ENCODE measurements at places on chromosomes 7 and 10.

DNA sequence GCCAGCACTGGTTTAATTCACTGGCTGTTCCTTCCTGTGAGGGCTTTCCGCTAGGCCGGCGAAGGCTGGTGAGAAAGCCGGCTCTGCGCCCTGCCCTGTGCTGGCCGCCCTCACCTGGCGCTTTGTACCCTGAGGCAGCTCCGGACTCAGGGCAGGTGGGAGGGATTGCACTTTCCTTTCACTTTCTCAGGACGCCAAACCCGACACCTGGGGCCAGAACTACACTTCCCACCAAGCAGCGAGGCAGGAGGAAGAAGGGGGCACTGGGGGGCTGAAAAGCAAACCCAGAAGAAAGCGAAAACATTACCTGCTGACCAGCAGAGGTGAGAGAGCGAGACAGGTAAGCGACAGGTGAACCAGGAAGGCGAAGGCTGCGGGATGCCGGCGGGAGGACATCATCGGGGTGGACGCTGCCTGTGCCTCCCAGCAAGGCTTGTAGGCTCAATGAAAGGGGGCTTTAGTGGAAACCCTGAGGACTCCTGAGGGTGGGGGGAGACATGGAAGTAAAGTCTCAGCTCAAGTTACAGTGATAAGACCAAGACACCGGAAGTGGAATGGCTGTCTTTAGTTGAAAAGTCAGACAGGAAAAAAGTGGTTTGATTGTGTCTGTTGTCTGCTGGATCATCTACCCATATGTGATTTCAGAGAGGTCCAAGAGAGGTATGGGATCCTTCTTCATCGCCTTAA lies at the start of gene RAB19:
RAB19 (plus strand) TSS at position 181 of the 687 bp plus-strand sequence. CDS start 3,589 bp downstream, outside the sequence.
- DNase-seq: peak; percentile 44

DNA sequence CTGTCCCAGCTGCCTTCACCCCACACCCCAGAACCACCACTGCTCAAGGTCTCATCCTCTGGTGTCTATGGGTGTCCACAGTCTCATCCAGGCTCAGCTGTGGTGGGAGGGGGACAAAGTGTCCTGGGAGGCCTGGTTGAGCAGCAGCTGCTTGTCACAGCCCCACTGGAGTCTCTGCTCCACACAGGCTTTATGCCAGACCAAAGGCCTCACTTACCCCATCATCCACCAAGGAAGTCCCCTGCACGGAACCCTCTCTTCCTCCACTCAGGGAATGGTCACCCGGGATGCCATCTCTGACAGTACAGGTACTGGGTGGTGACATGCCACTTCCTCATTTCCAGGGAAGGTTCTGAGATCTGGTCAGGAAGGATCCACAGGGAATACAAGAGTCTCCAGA lies 925.4 kb upstream of the ZNF722 start:
- no peak for DNase-seq

GRCh38 chr10:121058082-121058481 lies 206.9 kb downstream of the WDR11 start:
- no peak for DNase-seq

GRCh38 chr7:145732521-145732920 lies 384.1 kb upstream of the CNTNAP2 start:
- no peak for DNase-seq

DNA sequence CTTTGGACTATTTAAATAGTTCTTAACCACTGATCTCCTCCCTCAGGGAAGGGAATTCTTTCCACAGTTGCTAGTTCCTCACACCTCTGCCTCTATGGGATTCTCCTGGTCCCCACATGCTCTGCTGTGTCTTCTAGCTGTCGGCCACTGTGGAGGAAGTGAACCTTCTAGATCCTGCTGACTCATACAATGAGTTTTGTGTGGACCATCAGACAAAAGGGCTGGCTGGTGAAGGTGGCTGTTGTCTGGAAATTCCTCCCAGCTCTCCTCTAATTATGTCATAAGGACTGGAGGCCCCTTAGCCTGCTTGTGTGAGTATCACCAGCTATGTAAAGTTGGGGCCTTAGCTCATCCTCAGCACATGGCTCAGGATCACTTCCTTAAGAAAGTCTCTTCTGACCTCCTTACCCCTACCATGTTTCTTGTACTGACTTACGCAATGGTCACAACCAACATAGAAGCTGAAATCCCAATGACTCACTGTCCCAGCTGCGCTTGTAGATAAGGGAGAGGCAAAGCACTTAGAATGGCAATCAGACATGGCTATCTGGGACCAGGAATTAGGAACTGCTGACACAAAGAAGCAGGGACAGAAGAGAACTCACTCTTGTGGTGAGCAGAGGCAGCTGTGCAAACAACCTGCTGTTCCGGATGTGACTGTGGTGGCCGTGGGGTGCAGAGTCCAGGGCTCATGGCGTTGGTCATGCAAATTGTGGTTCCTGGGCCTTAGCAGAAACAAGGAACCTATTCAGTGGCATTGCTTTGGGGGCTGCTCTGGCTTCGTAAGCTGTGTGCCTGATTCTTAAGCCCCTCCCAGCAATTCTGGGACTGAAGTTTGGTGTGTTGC lies 2.5 kb upstream of the MACC1 start:
- no peak for DNase-seq

DNA sequence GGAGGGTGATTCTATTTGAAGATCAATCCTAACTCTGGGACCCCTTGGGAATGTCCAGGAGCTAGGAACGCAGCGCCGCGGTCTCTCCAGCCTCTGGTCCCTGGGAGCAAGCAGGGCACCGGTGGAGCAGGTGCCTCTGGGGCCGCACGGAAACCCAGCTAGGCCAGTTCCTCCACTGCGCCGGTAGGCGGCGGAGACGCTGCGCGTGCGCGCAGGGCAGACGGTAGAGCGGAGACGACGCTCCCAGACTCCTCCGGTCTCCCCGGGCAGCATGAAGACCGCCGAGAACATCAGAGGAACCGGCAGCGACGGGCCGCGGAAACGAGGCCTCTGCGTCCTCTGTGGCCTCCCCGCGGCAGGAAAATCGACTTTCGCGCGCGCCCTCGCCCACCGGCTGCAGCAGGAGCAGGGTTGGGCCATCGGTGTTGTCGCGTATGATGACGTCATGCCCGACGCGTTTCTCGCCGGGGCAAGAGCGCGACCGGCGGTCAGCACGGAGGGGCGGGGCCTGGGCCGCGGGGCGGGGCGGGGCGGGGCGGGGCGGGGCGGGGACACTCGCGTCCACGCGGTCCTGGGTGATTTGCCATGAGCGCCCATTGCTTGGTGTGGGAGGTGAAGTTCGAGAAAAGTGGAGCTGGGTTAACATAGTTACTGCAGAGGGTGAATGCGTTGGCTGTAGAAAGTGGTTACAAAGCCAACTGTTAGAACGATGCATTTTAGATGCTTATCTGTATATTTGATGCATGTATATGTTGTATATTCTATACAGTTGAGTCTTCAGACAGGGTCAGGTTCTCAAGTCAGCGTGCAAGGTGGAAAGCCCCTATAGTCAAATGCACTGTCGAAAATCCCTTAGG lies at the start of gene PSTK:
PSTK (plus strand) TSS at position 193 of the 857 bp plus-strand sequence; CDS start at position 272, 79 bp downstream.
- DNase-seq: peak; percentile 97

DNA sequence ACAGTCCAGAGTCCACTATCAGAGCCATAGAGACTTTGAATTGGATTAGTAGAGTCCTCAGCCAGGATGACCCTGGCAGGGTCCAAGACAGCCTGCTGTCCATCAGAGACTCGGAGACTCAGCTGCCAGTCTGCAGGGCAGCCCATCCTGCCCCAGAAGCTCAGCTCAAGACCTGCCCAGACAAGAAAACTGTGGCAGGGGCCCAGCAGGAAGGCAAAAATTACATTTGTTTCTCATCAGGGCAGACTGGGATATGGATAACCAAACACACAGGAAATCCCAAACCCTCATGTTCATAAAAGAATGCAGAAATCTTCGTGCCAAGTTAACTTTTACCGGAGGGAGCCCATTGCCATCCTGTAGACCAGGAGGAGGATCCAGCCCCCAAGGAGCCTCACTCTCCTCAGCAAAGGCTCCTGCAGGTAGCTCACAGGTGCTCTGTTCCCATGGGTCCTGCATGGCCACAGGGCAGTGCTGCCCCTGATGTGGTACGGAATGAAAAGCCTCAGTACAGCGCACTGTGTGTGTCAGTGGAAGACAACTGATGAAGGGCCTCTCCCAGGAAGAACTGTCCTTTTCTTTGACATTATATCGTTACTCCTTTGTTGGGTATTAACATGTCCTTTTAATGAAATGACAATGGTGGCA lies 222.2 kb downstream of the KCNMA1 start:
- DNase-seq: no peak

DNA sequence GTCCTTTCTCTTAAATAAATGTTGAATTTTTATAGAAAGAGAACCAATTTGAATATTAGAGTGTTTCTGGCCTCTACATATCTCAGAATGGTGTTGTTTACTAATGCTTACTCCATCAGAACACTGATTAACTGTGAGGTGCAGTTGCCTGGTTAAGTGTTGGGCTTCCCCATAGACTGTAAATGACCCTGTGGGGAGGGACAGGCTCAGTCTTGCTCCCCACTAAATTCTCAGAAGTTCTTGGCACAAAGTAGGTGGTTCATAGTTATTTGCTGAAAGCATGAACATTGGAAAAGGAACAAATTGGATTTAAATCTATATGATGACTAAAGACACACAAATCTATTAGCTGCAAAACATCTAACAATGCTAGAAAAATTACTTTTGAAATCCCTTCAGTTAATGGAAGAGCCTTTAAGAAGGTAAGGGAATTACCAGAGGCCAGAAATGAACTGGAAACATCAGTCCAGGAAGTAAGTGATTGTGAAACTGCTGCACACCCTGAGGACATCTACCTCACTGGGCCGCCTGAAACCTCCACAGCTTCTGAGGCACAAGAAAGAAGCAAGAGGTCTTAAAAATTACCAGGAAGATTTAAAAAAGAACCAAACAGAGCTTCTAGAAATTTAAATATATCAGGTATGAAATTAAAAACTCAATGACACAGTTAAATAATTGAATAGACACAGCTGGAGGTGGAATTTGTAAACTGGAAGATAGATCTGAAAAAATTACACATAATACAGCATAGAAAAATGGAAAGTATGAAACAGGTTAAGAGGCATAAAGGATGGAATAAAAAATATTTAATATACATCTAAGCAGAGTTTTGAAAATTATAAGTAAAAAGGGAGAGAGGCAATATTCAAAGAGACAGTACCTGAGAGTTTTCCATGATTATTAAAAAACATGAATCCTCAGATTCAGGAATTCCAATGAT lies 17.8 kb upstream of the COMTD1 start:
- DNase-seq: no peak

- DNase-seq: no peak
Measured at GRCh38 chr10:71423250-71423649, 26.5 kb downstream of the CDH23 start.

GRCh38 chr10:49086889-49087288 lies 28.4 kb downstream of the VSTM4 start:
- DNase-seq: no peak

DNA sequence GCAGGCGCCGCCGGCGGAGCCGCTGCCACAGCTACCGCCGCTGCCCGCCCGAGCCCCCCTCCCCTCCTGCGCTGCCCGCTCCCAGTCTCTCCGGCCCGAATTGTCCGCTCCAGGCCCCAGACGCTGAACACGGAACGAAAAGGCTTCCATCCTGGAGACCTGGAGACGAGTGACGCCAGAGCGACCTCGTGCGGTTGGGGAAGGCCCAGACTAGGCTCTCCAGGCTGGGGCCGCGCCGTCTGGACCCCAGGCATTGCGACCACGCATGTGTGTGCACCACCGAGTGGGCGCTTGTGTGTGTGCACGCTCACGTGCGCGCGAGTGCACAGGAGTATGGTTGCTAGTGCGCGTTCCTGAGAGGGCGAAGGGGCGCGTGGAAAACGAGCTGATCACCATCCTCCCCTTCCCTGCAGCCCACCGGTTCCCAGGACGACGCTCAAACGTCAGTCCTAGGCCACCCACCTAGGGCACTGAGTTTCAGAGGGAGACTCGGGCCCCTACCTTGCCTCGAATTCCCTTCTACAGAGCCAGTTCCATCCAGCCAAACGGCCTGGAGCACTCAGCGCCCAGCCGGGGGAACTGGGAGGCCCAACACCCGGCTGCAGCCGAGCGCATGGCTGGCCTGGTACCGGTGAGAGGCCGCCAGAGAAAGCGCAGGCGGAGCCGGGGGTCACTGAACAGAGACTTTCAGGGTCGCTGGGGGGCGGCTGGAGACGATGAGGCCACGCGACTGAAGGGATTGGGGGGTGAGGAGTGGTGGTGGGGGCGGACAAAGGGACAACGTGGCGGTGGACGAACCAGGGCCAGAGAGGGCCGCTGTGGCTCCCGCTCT lies 11.6 kb downstream of the LBX1 start:
- peak; percentile 42 for DNase-seq

DNA sequence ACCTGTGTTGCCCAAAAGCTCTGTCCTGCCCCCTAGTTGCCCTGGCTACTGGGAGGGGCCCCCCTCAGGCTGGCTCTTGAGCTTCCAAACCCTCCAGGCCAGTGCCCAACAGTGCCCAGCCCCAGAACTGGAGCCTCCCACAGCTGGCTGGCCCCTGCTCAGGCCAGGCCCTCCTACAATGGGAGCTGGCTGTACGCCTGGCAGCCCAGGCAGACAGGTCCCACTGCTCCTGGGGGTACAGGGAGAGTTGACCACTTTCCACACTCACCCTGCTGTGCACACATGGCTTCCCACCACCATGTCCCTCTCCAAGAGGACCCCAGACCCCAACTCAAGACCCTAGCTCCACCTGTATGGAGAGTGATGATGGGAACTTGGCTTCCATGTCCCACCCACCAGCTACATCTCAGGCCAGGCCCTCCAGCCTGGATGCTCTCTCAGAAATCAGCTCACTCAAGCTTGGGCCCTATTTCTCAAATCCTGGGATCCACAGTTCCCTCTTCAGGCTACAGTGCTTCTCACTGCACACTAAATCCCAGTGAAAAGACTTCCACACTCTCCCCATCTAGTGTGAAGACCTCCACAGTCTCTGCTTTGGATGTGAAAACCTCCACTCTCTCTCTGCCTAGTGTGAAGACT lies 92.6 kb downstream of the OAT start:
- DNase-seq: no peak

- no peak for DNase-seq
Measured at GRCh38 chr10:4671451-4672145, 154.4 kb upstream of the AKR1E2 start.

GRCh38 chr7:33742521-33742920 lies 162.8 kb upstream of the BMPER start:
- DNase-seq: no peak

GRCh38 chr7:95861041-95861440 lies 88.7 kb downstream of the DYNC1I1 start:
- no peak for DNase-seq

GRCh38 chr10:18608596-18608995 lies 42.8 kb downstream of the NSUN6 start:
- no peak for DNase-seq

DNA sequence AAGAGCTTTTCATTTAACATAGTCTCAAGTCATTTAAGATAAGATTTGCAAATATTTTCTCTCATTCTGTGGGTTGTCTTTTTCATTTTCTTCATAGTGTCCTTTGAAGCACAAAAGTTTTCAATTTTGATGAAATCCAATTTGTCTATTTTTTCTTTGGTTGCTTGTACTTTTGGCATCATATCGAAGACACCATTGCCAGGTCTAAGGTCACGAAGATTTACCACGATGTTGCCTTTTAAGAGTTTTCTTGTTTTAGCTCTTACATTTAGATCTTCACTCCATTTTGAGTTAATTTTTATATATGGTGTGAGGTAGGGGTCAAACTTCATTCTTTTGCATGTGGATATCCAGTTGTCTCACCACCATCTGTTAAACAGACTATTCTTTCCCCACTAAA lies 34.7 kb downstream of the TMEM270 start:
- DNase-seq: no peak

Data from GM13977 (cell line).